Stimulated activated CD8-positive, alpha-beta memory T cell treated with anti-CD3 and anti-CD28 coated beads, Interleukin-4, amount 100 ng/mL, for 1 hour (primary cell): ENCODE measurements at places on chromosomes 1 and 21.

DNA sequence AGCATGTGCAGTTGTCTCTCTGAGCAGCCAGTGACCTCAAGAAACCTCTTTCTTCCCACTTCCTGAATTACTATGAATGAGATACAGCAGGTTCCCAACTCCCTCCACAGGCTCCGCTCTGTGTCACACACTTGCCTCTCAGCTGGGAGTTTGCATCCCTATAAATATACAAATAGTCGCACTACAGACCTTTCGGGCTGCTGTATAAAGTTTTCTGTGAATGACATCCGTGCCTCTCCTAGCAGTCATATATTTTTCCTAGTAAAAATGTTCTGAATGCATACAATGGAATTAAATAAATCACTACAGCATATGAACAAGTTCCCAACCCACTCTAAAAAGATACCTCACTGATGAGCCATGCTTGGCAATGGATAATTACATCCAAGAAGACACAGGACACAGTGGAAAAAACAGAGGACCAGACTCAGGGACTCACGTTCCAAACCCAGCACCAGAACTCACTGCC lies 66.8 kb downstream of the CAPZB start:
- DNase-seq = no peak

- DNase-seq = no peak
Observed at GRCh38 chr1:226748306-226748705, 9.2 kb upstream of the ITPKB start.

- DNase-seq = no peak
Observed at GRCh38 chr1:219442611-219443061, 170.3 kb downstream of the ZC3H11B start.

DNA sequence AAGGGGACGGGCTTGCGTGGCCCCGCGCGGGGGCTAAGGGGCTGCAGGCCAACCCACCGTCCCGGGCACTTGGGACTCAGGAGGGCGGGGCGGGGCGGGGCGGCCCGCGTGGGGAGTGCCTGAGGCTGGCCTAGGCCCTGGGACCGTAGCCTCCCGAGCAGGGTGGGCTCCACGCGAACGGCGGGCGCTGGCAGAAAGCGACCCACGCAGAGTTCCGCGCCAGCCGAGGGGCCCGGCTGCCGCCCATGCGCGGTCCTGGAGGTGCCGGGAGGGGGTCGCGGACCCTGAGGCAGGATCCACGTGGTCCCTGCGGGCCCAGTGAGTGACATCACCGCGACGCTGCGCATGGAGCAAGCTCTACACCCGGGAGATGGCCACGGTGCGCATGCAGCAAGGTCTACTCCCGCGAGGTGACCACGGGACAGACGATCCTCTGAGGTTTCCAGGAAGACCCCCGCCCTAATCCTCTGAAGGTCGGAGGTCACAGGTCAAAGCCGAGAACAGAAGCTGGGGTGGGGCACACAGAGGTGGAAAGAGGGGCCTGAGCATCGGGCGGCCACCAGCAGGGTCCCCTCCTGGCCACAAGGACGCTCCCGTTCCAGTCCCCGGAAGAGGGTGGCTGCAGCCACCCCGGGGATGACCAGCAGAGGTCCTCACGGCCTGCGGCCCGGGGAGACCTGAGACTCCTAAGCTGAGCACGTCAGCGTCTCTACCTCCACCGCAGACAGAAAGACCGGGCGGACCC lies 13.5 kb upstream of the SLC19A1 start:
- no peak for DNase-seq

DNA sequence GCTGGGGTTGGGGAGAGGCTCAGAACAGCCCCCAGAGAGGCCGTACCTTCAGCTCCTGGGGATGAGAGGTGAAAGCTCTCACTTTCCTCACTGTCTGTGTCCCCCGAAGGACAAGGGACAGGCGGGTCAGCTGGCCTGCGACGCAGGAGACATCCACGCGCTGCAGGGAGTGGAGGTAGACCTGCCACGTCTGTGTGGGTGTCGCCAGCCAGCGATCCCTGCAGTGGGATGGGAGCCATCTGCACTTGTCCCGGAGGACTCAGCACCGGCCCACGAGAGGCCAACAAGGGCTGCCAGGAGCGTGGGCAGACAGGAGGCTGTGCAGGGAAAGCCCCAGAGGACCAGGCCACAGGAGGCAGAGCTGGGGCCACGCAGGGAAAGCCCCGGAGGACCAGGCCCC lies 127.2 kb downstream of the NPHP4 start:
- no peak for DNase-seq

DNA sequence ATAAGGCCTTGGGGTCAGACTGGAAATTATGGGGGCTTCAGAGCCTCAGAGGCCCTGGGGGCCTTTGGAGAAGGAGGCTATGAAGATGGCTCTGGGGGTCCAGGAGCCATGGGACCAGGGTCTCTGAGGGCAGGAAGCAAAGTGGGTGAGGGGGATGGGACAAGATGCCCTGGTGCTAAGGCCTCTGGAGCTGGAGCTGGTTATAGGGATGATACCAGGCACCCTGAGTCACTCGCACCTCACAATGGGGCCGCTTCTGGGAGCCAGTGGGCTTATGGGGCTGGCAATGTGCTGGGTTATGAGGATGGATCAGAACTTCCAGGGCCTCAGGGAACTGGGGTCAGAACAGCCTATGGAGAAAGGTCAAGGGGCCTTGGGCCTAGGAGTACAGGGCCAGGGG lies 17.6 kb downstream of the IGFN1 start:
- no peak for DNase-seq

DNA sequence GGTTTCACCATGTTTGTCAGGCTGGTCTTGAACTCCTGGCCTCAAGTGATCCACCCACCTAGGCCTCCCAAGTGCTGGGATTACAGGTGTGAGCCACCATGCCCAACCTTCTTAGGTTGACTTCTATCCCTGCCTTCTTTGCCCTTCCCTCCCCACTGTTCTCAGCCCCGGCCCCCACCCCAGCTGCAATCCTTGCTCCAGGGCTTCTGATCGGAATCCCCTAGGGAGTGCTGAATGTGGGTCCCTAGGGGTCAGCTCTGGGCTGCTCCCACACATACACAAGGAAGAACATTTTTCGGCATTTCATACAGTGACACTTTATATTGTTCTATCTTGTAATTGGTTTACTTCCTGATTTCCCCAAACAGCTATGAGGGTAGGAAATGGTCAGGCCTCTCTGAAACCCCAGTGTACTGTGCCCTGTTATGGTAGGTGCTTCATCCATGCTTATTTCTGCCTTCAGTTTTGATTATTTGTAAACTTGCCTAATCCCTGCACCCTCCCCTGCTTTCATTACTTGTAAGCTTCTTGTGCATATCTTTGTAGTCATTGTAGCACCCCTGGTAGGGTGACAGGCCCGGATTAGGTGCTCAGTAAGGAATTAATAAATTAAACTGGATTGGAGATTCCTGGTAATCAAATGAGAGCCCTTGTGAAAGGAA lies 5.8 kb upstream of the SRP9 start:
- no peak for DNase-seq

DNA sequence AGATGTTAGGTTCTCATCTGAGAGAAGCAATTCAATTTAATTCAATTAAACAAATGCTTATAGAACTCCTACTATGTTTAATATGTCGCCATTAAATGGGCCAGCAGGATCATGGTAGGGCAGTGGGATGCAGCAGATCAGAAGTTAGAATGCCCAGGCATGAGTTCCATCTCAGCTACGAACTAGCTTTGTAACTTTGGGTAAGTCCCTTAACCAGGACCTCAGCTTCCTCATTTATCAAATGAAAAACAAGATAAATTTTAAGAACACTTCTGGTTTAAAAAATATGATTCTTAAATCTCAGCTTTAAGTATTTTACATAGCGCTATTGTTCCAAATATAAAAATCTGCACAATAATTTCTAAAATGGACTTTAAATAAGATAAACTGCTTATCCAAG lies 67.5 kb upstream of the GFI1 start:
- DNase-seq = no peak

- no peak for DNase-seq
Observed at GRCh38 chr1:88673446-88673845, 10.6 kb upstream of the PKN2 start.
